ENCODE measurements at places on chromosomes 16 and 17.

- DNase-seq: no peak
Observed at GRCh38 chr16:23324727-23325126, 22.6 kb downstream of the SCNN1B start.

DNA sequence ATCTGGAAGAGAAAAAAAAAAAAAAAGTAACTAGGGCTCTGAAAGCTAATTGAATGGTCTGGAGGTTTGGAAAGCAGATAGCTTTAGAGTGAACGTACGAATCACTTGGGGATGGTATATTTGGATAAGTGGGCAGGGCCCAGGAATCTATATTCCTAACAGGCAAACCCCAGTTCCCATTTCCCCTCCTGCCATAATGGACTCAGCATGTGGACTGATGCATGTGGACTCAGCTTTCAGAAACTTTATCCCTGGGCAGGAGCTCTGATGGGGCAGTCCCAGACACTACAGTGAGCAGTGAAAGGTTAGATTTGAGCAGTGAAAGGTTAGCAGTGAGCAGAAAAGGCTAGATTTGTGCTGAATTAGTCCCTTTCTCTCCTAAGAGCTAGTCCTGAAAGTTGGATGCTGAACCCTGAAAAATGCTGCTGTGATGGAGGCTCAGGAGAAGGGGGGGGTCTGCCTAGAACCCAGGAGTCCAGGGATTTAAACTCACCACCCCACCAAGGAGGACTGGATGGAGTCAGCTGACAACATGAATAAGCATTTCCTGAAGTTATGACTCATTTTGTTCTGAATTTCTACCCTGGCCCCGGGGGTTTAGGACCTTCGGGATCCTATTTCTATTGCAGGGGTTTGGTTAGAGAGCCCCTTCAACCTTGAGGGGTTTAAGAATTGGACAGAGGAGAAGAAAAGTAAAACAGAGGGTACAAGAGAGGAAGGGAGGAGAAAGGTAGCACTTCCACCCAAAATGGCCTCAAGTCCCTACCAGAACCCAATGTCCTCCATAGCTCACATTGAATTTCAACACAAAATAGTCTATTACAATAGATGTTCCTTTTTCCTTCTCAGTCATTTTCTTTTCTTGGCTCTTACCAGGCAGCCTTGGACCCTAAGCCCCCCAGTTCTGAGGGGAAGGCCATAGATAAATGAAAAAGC is 10.3 kb upstream of the FZD2 start:
- no peak for DNase-seq

DNA sequence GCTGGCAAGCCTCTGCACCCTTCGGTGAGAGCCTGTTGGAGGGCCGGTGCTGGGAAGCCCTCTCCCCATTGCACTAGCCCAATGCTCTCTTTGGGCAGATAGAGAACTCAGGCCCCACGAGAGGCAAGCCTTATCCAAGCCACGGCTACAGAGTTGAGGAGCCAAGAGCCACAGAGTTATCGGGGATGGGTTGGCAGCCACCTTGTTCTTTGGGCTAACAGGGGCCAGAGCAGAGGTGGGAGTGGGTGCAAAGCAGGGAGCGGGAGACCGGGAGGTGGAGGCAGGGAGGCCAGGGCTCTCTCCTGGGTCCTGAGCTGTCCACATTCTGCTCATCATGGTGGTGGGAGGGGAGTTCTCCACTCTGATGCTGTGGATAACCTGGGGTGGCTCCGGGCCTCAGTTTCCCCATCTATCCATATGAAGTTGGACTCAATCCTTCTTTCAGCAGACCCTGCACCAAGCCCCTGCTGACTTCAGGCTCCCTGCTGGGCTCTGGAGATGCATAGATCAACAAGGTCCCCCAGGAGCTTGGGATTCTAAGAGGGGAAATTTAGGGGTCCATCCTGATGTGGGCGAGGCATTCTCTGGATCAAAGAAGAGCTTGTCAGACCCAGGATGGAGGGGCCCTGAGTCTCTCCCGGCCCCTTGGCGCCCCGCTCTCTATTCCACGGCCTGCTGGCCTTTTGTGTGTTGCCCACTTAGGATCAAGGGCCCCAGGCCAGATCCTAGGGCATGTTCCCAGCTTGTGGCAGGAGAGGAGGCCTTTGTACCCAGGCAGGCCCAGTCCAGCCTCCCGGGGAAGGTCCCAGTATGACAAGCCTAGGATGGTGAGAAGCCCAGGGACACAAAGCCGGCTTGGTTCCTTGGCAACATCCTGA is 557 bp upstream of the CX3CL1 start:
- no peak for DNase-seq

DNA sequence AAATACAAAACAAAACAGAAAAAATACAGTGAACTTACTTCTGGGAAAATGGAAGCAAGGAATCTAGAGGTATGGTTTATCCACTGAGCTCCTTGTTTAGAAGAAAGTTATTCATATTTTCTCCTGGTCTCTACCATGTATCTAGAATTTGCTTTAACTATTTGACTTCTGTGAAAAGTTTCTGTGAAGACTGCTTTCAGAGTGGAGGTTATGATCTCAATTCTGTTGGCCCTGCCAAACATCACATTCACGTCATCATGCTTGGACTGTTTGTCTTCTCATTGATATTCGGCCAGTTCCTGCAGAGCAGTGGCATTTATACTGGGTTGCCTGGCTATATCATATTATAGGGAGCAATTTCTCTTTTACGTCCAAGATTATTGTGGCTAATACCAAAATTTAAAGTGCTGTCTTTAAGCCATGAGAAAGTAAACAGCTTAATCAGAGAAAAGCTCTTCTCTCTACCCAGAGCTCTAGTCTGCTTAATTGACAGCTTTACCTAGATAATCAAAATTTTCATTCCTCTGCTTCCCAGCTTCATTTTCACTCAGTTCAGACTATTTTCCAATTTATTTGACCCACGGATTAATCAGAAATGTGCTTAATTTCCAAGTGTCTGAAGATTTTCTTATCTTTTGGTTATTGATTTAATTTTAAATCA is at the start of gene ABCA8:
Gene ABCA8, minus strand, starts transcription at position 212 of the 661 bp plus-strand sequence. CDS start 13,358 bp downstream, outside the sequence.
- no peak for DNase-seq

DNA sequence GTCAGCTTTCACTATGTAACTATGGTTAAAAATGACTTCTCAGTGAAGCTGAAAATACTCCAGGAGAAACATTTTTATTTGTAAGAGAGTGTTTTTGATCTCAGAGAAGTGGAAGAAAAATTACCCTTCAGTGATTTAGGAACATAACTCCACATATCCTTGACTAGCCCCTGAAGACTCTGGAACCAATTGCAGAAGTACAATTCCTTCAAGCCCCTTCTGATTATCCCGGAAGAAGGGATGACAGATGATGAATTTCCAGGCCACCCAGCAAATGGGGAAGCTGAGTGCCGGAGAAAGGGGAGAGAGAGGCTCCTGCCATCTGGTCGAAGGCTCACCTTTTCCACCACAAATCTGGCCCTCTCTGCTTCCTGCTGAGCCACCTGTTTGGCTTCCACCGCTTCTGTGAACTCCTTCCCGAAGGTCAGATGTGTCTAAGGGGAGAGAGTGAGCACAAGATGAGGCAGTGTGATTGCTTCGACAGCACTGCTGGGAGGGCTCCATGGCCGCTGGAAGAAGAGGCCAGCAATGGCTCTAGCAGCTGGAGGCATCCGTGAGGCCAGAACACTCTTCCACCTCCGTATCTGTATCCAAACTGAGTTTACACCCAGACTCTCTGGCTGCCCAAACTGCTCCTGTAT is 8.1 kb downstream of the PHB1 start:
- no peak for DNase-seq

- no peak for DNase-seq
Observed at GRCh38 chr17:27485125-27485524, 28.9 kb downstream of the KSR1 start.

- DNase-seq: no peak
Observed at GRCh38 chr17:2214929-2215615, 88.5 kb downstream of the SMG6 start.

GRCh38 chr16:68612996-68613395 is 32.1 kb upstream of the CDH3 start:
- no peak for DNase-seq

DNA sequence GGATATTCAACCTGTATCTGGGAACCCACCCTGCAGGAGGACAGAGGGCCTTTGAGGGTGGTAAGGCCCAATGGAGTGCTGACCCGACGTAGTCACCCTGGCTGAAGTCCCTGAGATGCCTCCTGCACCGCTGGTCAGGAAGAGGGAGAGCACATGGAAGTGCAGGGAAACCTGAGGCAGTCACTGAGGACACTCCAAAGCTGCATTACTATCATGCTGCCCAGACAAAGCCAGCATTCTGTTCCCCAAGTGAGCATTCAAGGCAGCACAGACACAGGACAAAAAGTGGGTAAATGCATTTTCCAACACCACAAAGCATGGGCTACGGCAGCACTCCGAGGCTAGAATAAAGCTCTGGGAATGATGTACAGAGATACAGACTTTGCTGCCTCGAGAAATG is 46.8 kb upstream of the BCAR1 start:
- DNase-seq: no peak

DNA sequence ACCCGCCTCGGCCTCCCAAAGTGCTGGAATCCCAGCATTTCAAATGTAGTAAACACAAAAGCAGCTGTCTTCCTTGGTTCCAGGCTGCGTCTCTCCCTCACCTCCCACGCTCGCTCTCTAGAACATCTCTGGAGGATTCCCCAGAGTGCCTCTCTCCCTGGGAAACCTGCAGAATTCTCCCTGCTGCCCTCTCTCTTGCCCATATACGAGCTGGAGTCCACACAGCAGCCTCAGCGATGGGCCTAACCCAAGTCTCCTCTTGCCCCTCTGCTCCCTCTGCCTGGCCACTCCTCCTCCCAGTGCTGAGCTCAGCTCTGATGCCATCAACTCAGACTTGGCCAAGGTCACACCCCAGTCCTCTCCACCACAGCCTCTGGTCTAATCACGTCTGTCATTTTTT is 10.6 kb downstream of the GPRC5B start:
- no peak for DNase-seq

DNA sequence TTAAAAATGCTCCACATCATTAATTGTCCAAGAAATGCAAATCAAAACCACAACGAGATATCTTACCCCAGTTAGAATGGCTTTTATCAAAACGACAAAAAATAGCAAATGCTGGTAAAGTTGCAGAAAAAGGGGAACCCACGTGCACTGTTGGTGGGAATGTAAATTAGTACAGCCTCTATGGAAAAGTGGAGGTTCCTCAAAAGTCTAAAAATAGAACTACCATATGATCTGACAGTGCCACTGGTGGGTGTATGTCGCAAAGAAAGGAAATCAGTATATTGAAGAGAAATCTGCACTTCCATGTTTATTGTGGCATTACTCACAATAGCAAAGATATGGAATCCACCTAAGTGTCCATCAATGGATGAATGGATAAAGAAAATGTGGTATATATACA is 38.2 kb upstream of the ZFHX3 start:
- DNase-seq: no peak

- DNase-seq: no peak
Observed at GRCh38 chr16:777826-778225, 10.4 kb downstream of the RPUSD1 start.

GRCh38 chr16:1592446-1592845 is 19.4 kb downstream of the IFT140 start:
- no peak for DNase-seq

GRCh38 chr17:73318836-73319235 is 7.0 kb upstream of the CDC42EP4 start:
- DNase-seq: no peak

DNA sequence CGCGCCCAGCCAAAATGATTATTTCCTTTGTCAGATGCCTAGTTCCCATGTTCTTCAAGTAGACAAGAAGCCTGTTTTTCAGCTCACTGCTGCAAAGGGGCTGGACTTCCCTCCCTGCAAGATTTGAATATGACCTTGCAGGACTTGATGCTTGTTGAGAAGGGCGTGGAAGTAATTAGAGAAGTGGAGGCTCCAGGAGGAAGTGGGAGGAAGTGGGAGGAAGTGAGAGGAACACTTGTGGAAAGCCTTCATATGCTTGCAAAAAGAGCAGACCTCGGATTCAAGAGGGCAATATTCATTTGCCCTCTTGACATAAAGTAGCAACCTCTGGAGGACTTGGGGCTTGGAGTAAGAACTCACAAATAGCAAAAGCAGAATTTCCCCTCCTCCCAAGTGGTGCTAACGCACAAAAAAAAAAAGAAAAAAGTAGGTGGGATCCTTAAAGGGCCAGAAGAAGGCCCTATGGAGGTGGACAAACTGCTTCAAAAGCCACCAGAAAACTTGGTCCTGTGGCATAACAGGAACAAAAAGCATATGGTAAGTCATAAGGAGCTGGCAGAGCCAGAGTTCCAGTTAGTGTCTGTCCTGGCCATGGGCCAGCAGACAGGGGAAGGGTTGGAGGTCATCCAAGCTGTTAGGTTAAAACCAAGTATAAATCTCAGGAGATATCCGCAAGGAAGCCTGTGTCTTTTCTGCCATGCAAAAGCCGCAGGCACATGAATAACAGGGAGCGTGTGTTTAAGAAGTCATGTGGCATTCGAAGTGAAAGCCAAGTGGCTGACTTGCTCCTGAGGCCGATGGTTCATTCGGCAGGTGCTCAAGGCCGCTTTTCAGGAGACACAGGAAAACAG is 20.6 kb upstream of the PRKAR1A start:
- DNase-seq: no peak

DNA sequence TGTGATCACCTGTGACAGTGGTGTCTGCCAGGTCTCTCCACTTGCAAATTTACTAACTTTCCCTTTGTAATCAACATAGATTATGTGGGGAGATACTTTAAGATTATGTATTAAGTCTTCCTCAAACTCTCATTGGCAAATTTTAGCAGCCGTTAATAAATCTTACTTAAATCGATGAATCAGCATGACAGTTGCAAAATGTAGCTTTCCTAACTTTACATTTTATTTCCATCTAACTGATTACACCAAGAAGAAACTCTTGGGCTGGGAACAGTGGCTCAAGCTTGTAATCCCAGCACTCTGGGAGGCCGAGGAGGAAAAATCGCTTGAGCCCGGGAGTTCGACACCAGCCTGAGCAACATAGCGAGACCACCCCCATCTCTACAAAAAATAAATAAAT is 23.3 kb upstream of the CPNE2 start:
- DNase-seq: no peak

DNA sequence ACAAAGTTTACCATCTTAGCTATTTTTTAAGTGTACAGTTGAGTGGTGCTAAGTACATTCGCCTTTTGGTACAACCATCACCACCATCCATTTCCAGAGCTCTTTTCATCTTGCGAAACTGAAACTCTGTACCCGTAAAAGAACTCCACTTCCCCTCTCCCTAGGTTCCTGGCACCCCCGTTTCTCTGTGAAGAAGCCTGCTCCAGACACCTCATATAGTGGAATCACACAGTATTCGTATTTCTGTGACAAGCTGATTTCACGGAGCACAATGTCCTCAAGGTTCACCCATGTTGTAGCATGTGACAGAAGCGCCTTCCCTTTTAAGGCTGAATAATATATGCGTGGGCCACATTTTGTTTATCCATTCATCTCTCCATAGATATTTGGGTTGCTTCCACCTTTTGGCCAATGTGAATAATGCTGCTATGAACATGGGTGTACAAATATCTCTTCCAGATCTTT is 54.2 kb upstream of the MAP3K14 start:
- no peak for DNase-seq

DNA sequence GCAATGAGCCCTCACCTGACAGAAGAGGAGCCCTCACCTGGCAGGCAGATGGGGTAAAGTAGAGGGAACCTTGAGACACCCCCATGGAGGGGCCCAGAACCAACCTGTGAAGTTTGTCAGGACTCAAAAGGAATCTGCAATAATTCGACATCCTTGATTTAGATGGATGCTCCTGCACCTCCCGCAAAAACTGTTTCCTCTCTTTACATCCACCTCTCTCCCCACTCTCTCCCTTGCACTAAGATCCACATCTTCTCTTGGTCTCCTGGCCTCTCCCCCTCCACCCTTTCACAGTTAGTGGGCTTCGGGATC is 34.9 kb upstream of the RBFOX3 start:
- no peak for DNase-seq

Data from stimulated activated CD4-positive, alpha-beta T cell treated with anti-CD3 and anti-CD28 coated beads, Interleukin-2, amount 100 ng/mL, for 48 hours (primary cell).